ENCODE measurements at places on chromosomes 12 and 14.

DNA sequence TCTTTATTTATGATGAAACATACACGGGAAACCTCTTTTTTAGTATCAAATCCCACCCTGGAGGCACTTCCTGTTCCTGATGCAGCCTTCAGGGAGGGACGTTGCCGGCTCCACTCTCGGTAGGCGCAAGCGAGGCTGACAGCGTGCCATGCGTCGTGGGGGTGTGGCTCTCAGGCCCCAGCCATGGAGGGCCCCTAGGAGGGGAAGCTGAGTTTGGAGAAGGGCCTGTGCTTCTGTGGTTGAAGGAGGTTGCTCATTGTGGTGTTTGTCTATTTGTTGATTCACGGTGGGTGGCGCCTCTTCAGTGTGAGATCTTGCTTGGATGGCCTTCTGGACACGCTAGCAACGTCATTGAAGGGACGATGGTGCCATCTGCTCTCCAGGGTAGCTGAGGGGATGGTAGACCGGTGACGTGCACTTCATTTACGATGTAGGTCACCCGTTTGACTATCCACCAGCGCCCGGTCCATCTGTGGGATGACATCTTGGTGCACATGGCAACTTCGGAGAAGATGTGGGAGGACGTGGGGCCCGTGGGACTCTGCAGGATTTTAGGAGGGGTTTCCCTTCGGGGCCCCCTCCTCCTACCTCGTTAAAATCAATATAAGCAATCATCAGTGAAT, 126.3 kb upstream of the RTL1 start:
- no peak for DNase-seq

- no peak for DNase-seq
These were observed 305.4 kb downstream of the DPF3 start for GRCh38 chr14:72588521-72588920.

DNA sequence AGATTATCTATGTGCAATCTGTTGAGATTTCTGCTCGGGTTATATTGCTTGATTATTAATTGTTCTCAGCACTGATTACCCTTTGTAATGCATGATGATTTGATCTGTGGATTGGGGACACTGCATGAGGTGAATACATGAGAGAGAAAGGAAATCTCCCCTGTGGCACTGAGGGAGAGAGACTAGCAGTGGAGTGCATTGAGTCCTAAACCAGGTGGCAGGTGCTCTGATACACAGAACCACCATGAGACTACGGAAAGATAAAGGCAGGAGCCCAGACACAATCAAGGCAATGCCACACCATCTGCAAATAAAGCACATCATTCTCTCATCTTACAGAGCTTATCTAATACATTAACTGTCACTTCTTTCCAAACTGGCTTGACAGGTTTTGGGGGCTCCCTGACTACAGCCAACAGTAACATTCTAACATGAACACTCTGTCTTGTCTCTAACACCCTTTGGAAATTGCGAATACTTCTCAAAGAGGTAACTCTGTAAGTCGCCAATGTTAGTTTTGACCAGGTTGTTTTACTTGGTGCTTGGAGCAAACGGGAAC, 37.6 kb upstream of the TSPAN8 start:
- no peak for DNase-seq

- DNase-seq = no peak
These were observed 18.6 kb downstream of the HHIPL1 start for GRCh38 chr14:99663386-99664057.

GRCh38 chr12:62379026-62379722, 87.5 kb upstream of the MON2 start:
- DNase-seq = no peak

GRCh38 chr12:88691811-88692210, 111.5 kb upstream of the KITLG start:
- DNase-seq = no peak

DNA sequence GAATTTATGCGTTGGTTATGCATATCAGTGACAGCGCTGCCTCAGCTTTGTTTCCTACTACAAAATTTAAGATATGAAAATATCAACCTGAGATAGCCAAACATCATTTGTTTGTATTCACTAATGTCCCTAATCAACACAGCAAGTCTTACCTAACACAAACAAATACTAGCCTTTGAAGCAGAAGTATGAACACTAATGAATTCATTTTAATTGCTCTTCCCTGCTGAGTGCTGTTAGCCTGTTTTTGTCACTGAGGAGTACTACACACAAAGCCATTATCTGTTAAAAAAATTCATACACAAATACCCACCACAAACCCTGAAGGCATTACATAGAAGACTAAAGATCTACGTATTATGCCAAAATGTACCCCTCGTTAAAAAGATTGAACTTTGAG, 150.8 kb downstream of the HELB start:
- no peak for DNase-seq

- DNase-seq = no peak
These were observed 48.4 kb downstream of the ETV6 start for GRCh38 chr12:11697670-11698387.

GRCh38 chr14:38605193-38606114, 349.6 kb upstream of the CLEC14A start:
- DNase-seq = no peak
